NCI-H2029 (cell line): ENCODE measurements at places on chromosomes 2 and 18.

- DNase-seq: peak; percentile 83
Measured at GRCh38 chr2:158973116-158973956, 4.9 kb downstream of the TANC1 start.

- no peak for DNase-seq
Measured at GRCh38 chr2:72955228-72956049, 38.1 kb downstream of the EMX1 start.

DNA sequence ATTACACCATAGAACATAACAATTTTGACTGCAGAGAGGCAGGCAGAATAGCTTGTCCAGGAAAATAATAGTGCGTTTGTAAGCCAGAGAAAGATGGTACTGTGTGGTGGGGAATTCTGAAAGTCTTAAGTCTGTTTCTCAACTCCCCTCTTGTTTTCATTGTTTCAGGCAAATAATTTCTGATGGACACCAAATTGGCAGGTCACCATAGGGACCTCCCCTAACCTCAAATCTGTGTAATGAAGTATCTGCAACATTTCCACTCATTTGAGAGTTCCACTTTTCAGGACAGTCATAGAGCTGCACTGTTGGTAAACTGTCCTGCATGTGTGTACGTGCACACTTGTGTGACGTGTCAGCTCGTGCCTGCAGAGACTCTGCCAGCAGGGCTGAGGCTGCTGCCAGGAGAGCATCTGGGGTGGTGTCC lies 195.6 kb downstream of the AGAP1 start:
- DNase-seq: no peak

GRCh38 chr2:3594493-3595281 lies at the start of gene COLEC11:
Gene COLEC11, plus strand, starts transcription at chr2:3595112. Its CDS starts 9,229 bp downstream, at chr2:3604341.
- no peak for DNase-seq

GRCh38 chr2:191802180-191802579 lies 44.7 kb downstream of the CAVIN2 start:
- DNase-seq: no peak

DNA sequence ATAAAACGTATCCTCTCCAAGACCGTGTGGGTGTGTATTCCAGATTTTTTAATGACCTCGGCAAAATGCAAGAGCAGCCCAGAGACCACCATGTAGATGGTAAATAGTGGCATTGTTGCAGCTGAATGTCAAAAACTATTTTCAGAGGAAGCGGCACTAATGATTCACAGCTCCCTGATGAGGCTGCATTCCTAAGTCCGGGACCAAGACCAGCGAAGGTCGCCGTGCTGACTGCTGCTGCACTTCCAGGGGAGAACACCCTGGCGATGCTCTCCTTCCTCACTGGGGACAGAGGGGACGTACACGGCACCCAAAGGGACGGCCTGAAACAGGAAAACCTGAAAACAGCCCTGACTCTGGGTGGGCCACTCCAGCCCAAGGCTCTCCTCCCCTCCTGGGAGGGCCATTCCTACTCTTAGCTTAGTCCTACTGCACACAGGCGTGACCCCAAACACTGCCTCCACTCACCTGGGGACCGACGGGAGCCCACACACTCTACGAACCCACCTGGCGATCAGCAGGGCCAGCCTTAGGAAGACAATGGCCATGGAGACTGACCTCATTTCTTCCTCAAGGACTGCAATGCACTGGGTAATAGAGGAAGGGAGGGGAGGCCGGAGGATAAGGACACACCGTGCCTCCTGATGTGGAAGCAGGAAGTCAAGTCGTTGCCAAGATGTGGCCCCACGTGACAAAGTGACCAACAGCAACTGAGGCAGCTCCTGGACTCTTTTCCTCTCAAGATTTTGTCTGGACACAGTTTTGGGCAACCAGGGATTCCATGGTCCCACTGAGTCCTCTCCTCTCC lies 82.8 kb downstream of the ZNF516 start:
- no peak for DNase-seq

DNA sequence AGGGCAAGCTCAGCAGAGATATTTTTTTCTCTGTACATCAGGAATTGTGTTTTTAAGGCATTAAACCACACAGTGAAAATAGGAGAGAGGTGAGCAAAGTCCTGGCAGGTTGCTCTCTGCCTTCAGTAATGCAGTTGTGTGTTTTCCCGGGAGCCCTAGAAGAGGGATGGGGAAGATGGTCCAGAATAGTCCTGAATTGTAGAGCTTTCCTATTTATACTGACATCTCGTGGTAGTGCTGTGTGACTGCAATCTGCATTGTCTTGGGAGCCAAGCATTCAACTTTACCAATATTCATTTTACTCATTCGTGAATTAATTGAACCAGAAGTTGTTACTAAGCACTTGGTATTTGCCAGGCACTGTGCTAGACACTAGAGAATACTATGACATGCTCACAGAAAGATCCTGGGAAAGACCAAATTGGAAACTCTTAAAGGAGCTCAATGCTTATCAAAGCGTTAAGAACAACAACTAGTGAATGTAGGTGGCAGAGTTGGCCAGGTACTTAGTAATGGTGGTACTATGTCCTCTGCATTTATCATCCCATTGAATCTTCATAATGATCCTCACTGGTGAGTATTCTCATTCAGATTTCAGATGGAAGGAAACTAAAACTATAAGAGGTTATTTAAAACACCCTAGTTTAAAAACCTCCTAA lies 214.6 kb downstream of the TRIB2 start:
- peak; percentile 29 for DNase-seq

- DNase-seq: no peak
Measured at GRCh38 chr2:54824567-54824966, 101.1 kb downstream of the EML6 start.
